Neural crest cell (in vitro differentiated cells): ENCODE measurements at places on chromosomes 3 and 15.

- DNase-seq = peak; percentile 90
- peaks cover 5% of the 10 kb centered on the region for H3K4me1 ChIP-seq
Measured at GRCh38 chr15:74950078-74950908, 6.3 kb downstream of the RPP25 start.

- no peak overlapping the region for H3K4me3 ChIP-seq
- no peak for DNase-seq
- H3K36me3 ChIP-seq = no peaks in the 10 kb centered on the region
- peaks cover 5% of the 10 kb centered on the region for H3K4me1 ChIP-seq
Measured at GRCh38 chr15:76197703-76198455, 113.4 kb downstream of the ETFA start.

- H3K4me1 ChIP-seq = peaks cover 17% of the 10 kb centered on the region
- peaks cover 7% of the 10 kb centered on the region for H3K36me3 ChIP-seq
- H3K27me3 ChIP-seq = no peaks in the 10 kb centered on the region
- H3K4me3 ChIP-seq = no peak overlapping the region
Measured at GRCh38 chr15:70339571-70340493, 242.1 kb upstream of the TLE3 start.

DNA sequence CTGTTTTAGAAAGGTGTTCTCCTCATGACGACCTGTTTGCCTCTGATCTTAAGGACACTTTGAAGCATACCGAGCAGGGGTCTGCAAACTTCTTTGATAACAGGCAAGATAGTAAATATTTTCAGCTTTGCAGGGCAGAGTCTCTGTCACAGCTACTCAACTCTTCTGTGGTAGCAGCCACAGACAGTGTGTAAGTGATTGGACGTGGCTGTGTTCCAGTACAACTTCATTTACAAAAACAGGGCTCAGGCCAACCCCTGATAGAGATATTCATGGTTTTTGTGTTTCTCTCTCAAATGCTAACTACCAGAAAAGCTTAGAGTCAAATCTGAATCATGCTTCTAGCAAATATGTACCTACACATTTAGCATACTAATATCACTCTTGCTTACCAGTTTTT is 51.5 kb downstream of the TGFBR2 start:
- no peak for DNase-seq
- peaks cover 33% of the 10 kb centered on the region for H3K36me3 ChIP-seq
- no peaks in the 10 kb centered on the region for H3K27me3 ChIP-seq
- no peak overlapping the region for H3K4me3 ChIP-seq
- H3K27ac ChIP-seq = no peak overlapping the region

GRCh38 chr3:111373861-111374260 is 168.1 kb upstream of the CD96 start:
- no peak overlapping the region for H3K27ac ChIP-seq
- no peak for DNase-seq
- H3K27me3 ChIP-seq = no peaks in the 10 kb centered on the region
- no peak overlapping the region for H3K4me3 ChIP-seq
- H3K36me3 ChIP-seq = peaks cover 16% of the 10 kb centered on the region

DNA sequence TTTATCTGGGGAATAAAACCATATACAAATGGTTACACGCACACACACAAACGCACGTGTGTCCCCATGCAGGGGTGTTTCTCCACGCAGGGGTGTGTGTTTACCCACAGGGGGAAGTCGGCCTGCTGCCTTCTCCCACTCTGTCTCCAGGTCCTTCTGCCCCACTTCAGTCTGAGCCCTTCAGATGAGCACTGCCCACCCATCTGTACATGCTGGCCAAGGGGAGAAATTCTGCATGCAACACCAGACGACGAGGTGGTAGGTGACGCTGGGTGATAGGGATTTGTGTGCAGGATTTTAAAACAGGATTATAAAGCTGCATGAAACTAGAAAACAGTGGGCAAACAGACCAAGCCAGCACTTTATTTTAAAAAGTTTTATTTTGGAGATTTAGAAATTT is 122.5 kb downstream of the TJP1 start:
- no peak overlapping the region for H3K4me3 ChIP-seq
- no peaks in the 10 kb centered on the region for H3K27me3 ChIP-seq
- no peak overlapping the region for H3K27ac ChIP-seq
- H3K4me1 ChIP-seq = peaks cover 4% of the 10 kb centered on the region
- peaks cover 17% of the 10 kb centered on the region for H3K36me3 ChIP-seq
- no peak for DNase-seq

DNA sequence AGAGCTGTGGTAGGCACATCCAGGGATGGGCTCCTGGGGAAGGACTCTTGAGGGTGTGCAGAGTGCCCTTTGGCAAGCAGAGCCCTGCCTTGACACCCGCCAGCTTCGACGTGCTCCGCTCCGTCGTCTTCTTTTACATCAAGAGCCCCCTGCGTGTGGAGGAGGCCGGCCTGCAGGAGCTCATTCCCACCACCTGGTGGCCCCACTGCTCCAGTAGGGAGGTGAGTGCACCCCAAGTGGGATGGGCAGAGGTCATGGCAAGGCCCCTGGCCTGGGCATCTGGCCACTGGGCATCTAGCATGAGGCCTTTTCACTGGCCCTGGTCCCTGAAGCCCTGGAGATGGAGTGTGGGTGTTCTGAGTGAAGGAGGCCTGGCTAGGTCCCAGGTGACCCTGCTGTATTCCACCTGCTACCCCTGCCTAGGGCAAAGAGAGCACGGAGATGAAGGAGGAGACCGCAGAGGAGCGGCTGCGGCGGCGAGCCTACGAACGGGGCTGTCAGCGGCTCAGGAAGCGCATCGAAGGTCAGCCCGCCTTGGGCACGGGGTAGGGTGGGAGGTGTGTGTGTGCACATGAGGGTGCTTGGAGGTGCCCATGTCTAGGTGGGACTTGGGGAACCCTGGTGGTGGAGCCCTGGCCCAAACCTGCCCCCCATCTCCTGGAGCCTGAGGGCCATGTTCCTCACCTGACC is 12.2 kb downstream of the RNF123 start:
- H3K4me3 ChIP-seq = no peak overlapping the region
- no peaks in the 10 kb centered on the region for H3K36me3 ChIP-seq
- DNase-seq = no peak
- no peaks in the 10 kb centered on the region for H3K27me3 ChIP-seq
- no peak overlapping the region for H3K27ac ChIP-seq

- no peaks in the 10 kb centered on the region for H3K36me3 ChIP-seq
- H3K27me3 ChIP-seq = peaks cover 5% of the 10 kb centered on the region
- DNase-seq = peak; percentile 59
Measured at GRCh38 chr3:185152410-185153170, at the start of gene C3orf70. Gene C3orf70, minus strand, starts transcription at chr3:185153060. Its CDS starts 237 bp downstream, at chr3:185152823.

DNA sequence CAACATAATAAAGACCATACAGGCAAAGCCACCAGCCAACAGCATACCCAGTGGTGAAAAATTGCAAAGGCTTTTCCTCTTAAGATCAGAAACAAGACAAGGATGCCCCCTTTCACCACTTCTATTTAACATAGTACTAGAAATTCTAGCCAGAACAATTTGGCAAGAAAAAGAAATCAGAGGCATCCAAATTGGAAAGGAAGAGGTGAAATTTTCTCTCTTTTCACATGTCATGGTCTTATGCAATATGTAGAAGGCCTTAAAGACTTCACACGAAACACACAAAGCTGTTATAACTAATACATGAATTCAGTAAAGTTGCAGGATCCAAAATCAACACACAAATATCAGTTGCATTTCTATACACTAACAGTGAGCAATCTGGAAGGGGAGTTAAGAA is 120.2 kb downstream of the APBA2 start:
- no peak overlapping the region for H3K4me3 ChIP-seq
- peaks cover 32% of the 10 kb centered on the region for H3K36me3 ChIP-seq
- no peak for DNase-seq

DNA sequence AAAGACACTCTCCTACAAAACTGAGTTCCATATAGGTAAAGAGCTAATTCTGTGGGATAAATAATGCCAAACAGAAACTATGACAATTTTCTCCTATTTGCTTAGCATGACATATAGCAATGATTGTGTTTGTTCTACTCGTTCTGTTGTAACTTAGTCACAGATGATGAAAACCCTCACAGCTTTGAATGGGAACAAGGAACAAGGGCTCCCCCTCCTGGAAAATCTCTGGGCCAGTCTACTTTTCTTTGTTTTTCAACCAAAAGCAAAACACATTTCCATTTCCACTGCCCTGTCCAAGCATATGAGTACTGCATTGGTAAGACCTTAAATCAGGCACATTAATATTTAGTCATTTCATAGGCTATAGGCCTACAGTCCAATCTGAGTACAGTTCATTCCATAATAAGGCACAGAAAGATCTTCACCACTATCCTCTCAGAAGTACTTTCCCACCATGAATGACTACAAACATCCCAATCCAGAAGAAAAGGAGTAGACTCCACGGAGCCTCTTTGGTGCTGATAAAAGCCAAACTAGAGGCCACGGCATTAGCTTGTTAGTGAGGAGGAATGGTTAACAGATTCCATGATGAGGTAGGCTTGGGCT is 67.1 kb downstream of the ATP8B4 start:
- no peaks in the 10 kb centered on the region for H3K36me3 ChIP-seq
- H3K27ac ChIP-seq = no peak overlapping the region
- no peak overlapping the region for H3K4me3 ChIP-seq
- H3K27me3 ChIP-seq = no peaks in the 10 kb centered on the region
- peak; percentile 39 for DNase-seq

DNA sequence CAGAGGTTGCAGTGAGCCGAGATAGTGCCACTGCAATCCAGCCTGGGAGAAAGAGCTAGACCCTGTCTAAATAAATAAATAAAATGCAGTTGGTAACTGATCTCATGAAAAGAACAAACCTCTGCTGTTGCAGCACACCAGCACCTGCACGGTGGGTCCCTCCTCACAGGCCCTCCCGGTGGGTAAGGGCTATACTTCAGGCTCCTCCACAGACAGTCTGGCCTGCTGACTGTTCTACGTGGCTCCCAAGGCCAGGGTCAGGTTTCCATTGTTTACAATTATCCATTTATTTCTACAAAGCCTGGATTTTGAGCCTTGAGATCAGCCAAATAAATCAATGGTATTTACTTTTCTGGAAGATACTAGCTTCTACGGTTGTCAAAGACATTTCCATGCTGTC is 5.1 kb upstream of the APBA2 start:
- H3K36me3 ChIP-seq = peaks cover 2% of the 10 kb centered on the region
- no peak overlapping the region for H3K27ac ChIP-seq
- peaks cover 48% of the 10 kb centered on the region for H3K4me1 ChIP-seq
- no peak overlapping the region for H3K4me3 ChIP-seq
- no peak for DNase-seq

DNA sequence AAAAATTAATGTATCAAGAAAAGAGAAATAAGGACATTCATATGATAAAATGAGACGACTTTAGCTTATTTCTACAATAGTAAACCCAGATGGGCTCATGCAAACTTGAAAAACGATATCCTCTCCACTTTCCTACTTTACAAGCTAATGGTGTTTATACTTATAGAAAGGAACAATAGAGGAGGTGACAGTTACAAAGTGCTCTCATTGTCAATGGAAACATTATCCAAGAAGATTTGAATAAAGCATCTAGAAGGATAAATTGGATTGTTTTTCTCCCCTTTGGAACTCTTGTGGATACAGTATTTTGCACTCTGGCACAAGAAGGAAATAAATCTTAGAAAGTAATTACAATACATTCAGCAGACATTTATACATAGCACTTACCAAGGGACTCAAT is 20.2 kb upstream of the CCDC66 start:
- H3K4me1 ChIP-seq = no peaks in the 10 kb centered on the region
- DNase-seq = no peak
- no peak overlapping the region for H3K4me3 ChIP-seq
- H3K36me3 ChIP-seq = no peaks in the 10 kb centered on the region

DNA sequence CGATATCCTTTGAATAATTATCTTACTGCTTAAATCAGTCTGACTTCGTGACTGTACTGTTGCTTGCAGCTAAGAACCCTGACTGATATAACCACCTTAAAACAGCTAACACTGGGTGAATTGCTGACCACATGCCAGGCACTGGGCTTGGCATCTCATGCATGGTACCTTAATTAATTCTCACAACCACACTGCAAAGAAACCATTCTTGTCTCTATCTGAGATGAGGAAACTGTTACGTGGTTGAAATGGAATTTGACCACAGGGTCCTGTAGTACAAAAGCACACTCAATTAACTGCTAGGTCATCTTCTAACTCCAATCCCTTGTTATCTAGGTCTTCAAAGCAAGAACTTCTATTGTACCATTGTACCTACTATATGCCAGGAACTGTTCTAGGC is 92.7 kb upstream of the PRICKLE2 start:
- H3K4me1 ChIP-seq = peaks cover 26% of the 10 kb centered on the region
- H3K27ac ChIP-seq = no peak overlapping the region
- H3K27me3 ChIP-seq = no peaks in the 10 kb centered on the region

- no peaks in the 10 kb centered on the region for H3K36me3 ChIP-seq
- peaks cover 4% of the 10 kb centered on the region for H3K4me1 ChIP-seq
- H3K27ac ChIP-seq = no peak overlapping the region
- peak overlapping the region; percentile 79 for H3K4me3 ChIP-seq
Measured at GRCh38 chr15:34514251-34514670, 69.2 kb downstream of the GOLGA8B start.

DNA sequence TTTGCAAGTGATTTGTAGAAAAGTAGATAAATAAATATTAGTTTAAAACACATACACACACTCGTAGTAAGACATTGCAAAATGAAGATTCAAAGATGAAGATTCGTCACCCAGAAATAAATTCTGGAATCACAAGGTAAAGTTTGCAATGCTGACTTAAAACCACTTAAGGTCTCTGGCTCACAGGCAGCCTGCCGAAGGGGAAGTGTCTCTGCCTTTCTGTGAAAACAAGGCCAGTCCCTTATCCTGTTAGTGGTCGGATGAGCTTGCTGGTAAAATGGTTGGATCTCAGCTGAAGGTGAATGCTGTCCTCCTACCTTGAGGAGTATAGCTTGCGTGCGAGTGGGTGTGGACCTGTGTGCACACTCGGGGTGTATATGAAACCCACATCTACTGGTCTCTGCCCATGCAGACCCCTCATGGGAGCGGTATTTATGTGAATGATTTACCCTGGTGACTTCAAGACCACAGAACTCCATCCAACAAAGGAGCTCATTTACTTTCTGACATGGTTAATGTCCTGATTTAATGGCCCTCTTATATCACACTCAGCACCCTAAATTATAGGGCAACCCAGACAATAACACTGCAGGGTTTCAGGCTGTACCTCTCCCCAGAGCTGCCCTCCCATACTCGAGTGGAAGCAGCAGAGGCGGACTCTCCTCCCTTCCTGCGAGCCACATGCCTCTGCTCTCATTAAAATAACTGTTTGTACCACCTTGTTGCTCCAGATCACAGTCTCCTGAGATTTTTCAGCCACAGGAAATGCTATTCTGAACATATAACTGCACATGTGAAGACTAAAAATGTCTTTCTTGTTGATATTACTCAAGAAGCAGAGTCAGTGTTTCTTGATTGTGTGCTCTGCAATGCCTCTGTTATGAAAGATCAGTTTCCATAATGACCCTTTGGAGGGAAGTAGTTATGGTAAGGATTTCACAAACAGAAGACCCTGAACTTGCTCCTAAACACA is 45.9 kb upstream of the ALDH1A3 start:
- no peaks in the 10 kb centered on the region for H3K4me1 ChIP-seq
- H3K36me3 ChIP-seq = no peaks in the 10 kb centered on the region
- no peak for DNase-seq
- no peak overlapping the region for H3K27ac ChIP-seq
- no peaks in the 10 kb centered on the region for H3K27me3 ChIP-seq
- H3K4me3 ChIP-seq = no peak overlapping the region
